ENCODE measurements at places on chromosomes 4 and X.

- DNase-seq: no peak
Observed at GRCh38 chr4:22091352-22091717, 142.8 kb upstream of the KCNIP4 start.

DNA sequence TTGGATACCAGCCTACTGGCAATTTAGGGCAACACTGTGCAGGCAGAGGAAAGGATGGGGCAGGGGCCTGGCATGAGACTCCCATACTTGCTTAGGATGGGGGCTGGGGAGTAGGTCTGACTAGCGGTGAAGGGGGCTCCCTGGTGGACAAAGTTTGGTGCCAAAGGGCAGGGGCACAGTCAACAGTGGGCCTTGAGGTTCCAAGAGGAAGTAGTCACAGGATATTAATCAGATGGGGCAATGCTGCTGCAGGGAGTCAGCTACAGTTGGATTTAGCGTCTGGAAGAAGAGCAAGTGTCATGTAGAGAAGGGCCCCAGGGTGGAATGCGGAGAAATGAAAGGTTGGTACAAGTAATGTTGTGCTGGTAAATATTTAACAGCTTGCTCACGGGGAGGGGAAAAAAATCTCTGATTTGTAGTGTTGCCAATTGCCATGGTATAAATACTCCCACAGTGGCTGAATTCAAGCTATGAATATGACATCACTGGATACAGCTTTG is 139.4 kb downstream of the PJA1 start:
- DNase-seq: no peak

GRCh38 chr4:71259911-71260331 is 78.9 kb upstream of the SLC4A4 start:
- DNase-seq: no peak

DNA sequence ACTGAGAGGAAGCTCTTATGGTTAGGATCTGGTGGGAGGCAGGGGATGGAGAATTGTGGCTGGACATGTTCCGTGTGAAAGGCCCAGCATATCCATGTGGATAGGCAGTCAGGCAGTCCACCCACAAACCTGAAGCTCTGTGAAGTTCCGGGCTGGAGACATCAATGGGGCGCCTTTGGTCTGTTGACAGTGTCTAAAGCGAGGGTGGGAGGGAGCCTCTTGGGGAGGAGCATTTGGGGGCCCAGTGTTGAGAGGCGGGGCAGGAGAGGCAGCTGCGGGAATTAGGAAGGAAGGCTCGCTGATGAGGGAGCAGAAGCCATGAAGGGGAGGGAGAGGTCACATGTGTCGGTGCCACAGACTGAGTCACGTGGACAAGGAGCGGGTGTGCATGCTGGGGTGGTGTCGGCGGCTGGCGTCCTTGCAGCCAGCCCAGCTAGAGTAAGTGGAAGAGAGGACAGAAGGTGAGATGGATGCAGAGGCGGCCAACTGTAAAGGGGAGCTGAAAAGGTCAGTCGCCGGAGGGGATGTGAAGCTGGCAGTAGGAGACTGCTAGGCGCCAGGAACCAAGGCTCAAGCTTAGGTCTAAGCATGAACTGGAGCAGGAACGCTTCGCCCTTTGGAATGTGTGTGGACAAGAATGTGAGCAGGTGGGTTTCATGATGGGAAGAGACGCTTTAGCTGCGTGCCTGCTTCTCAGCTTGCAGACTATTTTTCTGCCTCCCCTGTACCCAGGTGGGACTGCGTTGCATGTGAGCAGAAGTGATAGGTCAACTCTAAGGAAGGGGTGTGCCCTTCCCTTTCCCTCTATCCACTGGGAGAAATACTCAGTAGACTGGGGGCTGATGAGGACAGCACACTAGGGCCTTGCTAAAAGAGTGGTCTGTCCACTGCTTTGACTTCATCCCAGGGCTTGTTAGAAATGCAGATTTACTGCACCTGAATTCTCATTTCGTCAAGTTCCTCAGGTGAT is 44.0 kb upstream of the TLR2 start:
- DNase-seq: no peak

DNA sequence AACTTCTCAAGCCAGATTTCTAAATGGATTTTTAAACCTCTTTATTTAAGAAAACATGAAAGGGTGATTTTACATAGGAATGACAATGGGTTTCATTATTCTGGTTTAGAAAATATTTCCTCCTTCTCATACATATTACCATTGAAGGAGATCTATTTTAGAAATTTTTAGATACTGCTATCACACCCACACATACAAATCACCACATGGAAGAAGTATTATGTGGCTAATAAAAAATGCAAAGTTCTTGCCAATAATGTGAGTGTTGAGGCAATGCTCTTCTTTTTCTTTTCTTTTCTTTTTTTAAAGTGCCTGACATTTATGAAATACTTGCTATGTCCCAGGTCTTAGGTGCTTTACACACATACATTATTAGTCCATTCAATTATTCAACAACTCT is 6.8 kb downstream of the STAP1 start:
- DNase-seq: no peak

DNA sequence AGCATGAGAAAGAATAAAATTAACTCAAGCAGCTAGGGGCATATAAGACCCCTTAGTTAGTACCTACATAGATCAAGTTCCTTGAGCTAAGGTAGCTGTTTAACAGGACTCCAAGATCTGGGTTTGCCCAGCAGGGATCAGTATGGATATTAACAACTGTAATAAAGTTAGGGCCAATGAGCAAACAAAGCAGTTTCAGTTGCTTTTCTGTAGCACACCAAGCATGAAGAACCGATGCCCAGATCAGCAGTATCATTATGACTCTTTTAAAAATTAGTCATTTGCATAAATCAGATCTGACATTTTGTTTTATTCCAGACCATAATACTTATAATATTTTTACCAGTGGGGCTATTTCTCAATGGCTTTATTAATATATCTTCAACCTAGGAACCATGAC is 80.9 kb downstream of the C4orf33 start:
- no peak for DNase-seq

DNA sequence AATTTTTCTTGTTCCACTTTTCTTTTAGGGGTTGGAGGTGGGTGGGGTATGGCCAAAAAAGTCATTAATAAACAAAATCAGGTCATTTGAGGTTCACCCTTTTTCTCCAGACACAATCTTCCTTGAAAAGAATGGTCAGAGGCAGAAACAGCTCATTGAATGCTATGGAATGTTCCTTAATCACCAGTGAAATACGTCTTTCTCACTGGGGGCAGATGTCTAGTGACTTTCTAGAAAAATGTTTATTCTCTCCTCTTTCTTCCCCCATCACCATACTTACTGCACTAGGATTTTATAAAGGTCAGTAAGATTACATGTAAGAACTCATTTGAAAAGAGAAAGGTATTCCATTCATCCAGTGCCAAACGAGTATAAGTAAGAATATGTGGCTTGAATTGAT is 44.5 kb downstream of the MGST2 start:
- no peak for DNase-seq

Data from germinal center (tissue), 1 donor.